ENCODE measurements at places on chromosomes 16 and 17.

DNA sequence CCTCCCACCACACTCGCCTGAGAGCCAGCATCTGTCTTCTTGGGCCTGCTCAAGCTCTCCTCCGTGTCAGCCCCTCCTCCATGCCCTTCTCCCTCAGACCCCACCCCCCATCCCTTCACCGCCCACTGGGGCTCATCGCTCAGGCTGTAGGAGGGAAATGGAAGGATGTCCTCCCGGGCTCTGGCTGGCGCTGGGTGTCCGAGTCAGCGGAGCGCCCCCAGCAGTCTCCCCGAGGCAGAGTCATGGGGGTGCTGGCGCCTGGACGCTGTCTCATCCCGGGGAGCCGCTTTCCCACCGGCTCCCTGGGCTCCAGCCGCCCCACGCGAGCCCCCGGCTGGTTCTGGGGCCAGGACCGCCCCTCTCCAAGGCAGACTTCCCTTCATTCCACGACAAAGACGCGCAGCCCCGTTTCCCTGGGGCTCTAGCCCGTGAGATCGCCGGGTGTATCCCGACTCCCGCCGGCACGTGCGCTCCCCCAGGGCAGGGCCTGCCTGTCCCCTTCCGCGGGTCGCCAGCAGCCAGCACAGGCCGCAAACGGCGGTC lies 428 bp upstream of the ANTKMT start:
- no peak for DNase-seq

GRCh38 chr16:4246777-4247459 lies 5.0 kb upstream of the SRL start:
- no peak for DNase-seq

GRCh38 chr16:15502041-15502725 lies 67.8 kb downstream of the BMERB1 start:
- no peak for DNase-seq

- no peak for DNase-seq
Measured at GRCh38 chr17:52297230-52298010, 138.9 kb upstream of the CA10 start.

DNA sequence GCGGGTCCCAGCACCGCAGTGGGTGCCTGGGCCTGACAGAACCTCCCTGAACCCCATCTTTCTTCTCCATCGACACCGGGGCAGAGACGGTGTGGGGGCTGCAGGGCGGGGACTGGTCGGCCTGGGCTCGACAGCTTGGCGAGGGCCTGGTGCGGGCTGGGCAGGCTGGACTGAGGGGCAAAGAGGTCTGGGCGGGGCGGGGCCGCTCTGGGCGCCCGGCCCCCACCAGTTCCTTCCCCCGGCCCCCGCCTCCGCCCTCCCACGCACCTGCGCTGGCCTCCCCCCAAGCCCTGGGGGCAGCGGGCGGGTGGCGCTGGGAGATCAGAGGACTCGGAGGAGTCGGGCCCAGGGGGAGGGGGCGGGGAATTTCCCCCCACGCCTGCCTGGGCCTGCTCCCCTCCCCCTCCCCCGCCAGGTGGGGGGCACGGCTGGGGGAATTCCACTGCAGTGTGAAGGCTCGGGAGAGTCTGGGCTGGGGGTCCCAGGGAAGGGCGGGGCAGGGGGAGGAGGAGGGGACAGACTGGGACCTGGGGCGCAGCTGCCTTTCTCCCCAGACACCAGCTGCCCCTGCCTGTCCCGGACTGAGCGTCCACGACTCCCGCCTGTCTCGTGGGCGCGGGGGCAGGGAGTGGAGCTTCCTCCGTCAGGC lies 877 bp upstream of the KREMEN2 start:
- DNase-seq, result no peak

DNA sequence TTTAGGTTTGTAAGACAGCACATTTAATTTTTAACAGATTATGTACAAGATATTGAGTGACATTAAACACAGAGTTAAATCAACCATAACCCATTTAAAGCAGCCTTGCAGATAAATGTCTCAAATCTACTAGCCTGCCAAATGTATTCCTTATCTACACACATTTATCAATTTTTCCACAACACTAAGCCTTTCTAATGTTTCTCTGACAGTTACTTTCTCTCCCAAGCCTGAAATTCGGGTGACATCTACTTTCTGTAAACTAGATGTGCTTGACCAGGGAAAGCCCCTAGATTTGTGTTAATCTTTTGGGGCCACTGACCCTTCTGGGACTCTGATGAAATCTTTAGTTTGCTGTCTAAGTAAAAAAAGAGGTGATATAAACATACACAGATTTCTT lies 69.0 kb downstream of the CDH13 start:
- no peak for DNase-seq

DNA sequence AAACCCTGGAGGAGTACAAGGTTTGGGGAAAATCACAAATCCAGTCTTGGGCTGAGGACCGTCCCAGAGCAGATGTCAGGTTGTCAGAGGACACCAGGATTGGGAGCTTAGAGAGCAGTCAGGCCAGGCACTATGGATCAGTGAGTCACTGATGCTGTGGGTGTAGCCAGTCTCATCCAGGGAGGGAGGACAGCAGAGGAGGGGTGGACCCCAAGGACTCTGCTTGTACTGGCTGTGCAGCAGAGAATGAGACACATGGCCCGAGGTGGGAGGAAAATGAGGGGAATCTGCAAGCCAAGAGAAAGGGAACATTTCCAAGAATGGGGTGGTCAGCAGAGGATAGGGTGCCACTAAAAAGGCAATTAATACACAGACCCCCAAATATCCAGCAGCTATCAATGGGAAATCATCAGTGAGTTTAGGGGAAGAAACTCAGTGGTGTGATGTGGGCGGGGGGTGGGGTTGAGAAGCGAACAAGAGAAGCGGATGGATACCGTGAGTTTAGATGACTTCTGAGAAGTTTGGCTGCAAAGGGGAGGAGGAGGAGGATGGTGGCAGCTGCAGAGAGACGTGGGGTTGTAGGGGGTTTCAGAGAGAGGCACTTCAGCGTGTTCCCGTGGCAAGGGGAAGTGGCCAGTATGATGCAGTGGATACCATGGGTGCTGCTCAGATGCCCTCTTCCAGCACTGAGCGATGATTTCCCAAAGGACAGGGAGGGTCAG lies 43.9 kb downstream of the ARHGAP27 start:
- DNase-seq, result no peak

DNA sequence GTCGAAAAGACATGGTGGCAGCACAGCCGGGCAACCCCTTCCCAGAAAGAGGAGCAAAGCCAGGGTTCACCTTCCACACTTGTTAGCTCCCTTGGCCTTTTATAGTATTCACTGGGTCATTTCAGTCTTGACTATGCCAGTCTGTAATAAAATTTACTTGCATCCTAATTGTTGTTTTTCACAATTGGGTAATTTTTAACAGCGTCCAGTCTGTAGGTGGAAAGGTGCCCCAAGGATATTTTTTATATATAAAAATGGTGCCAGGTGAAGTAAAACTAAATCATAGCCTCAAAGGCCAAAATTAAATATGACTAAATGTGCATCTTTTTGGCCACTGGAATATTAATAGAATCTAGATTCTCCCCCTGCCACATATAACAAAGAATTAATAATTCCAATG lies at the start of gene KRT26:
KRT26 (minus strand) TSS at position 101 of the 400 bp plus-strand sequence; CDS start at position 13, 88 bp downstream.
- DNase-seq, result no peak

DNA sequence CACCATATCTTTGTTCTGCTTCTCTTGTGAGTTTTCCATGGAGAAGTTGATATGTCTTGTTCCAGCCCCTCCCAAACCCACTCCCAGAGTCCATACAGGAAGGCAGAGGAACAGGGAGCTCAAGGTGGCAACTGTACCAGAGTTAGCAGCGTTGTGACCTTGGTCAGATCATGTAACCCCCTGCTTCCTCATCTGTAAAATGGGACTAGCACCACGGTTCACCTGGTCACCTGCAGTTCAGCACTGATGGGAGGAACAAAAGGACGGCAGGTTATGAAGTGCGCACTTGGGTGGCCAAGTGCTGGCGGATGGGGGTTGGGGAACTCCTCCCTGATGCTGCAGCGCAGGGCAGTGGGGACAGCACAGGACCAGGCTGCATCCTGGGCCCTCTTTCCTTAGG lies 7.7 kb upstream of the NEUROD2 start:
- DNase-seq, result no peak

- peak; percentile 5 for DNase-seq
Measured at GRCh38 chr16:27302126-27302525, 11.6 kb upstream of the IL4R start.

DNA sequence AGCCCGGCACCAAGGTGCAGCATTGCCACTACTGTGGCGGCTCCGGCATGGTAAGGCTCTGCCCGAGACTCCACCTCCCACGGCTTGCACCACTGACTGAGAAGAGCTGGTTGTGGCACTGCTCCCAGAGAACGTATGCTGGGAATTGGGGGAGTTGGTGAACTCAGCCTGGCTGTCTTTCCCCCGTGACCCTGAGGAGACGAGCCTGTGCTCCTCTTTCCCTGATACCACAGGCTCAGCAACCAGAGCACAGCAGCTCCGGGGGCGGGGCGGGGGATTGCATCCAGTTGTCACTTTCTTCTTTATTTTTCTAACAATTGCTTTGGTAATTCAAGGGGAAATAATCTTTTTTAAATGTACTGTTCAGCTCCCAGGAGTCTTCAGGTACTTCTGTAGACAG lies 16.7 kb downstream of the DNAJA3 start:
- no peak for DNase-seq

- DNase-seq, result no peak
Measured at GRCh38 chr17:54680410-54680809, 220.2 kb upstream of the TOM1L1 start.

DNA sequence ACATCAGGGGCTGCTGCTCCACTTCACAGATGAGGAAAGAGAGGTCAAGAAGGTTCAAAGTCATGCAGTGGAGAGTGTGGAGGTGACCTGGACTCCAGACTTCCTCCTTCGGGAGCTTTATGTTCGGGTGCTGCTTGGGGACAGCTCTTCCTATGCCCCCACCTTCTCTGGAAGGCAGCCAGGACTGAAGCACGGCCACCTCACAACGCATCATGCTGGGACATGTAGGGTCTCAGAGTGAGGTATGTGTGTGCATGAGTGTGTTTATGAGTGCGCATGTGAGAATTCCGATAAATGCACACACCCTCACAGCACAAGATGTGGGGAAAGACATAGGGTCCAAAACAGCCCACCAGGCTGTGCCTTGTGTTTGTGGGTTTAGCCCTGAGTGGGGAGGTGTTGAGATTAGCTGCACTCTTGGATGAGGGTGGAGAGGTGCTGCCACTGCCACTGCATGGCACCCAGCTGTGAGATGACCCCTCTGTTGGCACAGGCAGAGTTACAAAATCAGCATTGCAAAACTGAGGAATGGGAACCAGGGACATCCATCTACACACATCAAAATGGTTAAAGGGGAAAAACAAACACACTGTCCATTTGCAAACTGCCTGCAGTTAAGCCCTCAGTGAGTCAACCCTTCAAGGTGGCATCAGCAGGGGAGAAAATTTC lies 367.4 kb downstream of the SEC14L1 start:
- DNase-seq, result no peak

Data from left forelimb (tissue), 1 donor.